ENCODE measurements at places on chromosomes 3 and 15.

- no peak for DNase-seq
These were observed 80.1 kb downstream of the FBLN2 start for GRCh38 chr3:13628841-13629551.

DNA sequence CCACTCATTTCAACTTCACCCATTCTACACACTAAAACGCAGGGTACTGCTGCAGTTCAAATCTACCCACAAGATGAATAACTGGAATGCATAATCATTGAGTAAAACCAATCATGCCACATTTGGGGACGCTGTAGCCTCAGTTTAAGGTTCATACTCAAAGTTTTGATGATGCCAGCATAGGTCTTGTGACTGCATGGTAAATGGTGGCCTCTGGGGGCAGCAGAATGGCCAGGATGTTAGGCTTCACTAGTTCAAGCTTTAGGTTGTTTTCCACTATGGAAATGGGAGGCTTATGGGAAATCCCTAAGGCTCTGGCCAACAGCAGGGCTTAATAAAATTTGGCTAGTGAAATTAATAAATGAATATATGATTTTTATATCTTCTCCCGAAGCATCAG lies 104.3 kb upstream of the TSC22D2 start:
- DNase-seq, result no peak

GRCh38 chr3:172034786-172035685 lies 4.3 kb upstream of the FNDC3B start:
- DNase-seq, result no peak

DNA sequence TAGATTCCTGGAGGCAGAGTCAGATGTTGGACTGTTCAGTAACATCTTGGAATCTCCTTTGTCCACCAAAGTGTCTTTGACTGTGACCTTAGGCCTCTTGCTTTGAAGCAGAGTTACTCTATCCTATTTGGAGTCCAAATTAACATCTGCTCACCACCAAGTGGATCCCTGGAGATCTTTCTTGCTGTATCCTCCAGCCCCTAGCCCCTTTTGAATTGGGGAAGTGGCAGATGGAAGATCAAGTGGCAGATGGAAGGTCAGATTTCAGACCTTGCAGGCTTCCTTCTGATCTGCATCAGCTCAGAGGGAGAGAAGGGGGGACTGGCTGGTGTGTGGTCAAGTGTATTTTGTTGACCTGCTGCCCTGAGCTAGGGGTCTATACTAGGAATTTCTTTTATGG lies 125.0 kb upstream of the ROPN1 start:
- DNase-seq, result no peak

GRCh38 chr3:16520970-16521881 lies 7.7 kb upstream of the RFTN1 start:
- DNase-seq, result no peak

- no peak for DNase-seq
These were observed 217.8 kb upstream of the ARHGEF26 start for GRCh38 chr3:153903430-153903829.

GRCh38 chr3:176663387-176663786 lies 533.9 kb downstream of the TBL1XR1 start:
- no peak for DNase-seq

- DNase-seq, result no peak
These were observed 120.1 kb upstream of the NMNAT3 start for GRCh38 chr3:139797724-139798343.

GRCh38 chr3:69137005-69137404 lies 14.6 kb upstream of the LMOD3 start:
- DNase-seq, result no peak

- DNase-seq, result peak; percentile 75
These were observed 136.6 kb downstream of the TMCC1 start for GRCh38 chr3:129756871-129757270.

GRCh38 chr3:78116874-78117273 lies 1077.0 kb downstream of the ROBO2 start:
- DNase-seq, result no peak

- peak; percentile 7 for DNase-seq
These were observed 244.8 kb downstream of the LRRN1 start for GRCh38 chr3:4043867-4044575.

DNA sequence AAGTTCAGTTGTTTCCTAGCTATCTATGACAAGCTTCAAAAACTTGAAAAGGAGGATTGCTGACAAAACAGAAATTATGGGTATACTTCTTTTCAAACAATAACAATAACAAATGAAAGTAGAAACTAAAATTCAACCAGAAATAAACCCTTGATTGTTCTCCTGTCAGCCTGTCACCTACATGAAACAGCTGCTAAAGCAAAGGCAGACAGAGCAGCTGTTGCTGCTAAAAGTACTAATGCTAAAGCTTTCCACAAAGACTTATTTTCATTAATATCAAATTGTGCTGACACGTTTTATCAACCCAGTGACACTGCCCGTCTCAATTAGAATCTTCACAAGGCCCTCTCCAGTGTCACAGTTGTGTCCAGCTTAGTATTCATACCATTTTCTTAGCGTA lies 533.2 kb upstream of the GBE1 start:
- no peak for DNase-seq

GRCh38 chr15:29568840-29569532 lies 253.3 kb downstream of the TJP1 start:
- no peak for DNase-seq

DNA sequence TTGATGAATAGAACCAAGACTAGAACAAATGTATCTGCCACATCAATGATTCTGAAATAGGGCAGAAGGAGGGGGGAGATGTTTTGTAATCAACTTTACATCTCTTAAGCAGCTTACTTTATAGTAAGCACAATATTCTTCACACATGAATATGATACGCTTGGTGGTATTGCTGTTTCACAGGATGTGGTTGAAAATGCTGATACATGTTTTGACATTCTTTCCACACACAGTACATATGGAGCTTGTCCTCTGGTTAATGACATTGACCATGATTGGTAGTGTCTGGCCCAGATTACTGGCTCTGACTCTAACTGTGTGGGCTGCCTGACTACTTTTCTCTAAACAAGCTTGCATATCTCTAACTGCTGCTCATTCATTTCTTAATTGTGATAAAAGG lies 168.9 kb downstream of the KLHL25 start:
- no peak for DNase-seq

- DNase-seq, result no peak
These were observed 249.1 kb downstream of the TBL1XR1 start for GRCh38 chr3:176948151-176948550.

Measured in GM04503 (cell line).